ENCODE measurements at places on chromosomes 3 and 15.

- DNase-seq = no peak
These were observed 71.5 kb downstream of the CD200R1L start for GRCh38 chr3:112775011-112775742.

DNA sequence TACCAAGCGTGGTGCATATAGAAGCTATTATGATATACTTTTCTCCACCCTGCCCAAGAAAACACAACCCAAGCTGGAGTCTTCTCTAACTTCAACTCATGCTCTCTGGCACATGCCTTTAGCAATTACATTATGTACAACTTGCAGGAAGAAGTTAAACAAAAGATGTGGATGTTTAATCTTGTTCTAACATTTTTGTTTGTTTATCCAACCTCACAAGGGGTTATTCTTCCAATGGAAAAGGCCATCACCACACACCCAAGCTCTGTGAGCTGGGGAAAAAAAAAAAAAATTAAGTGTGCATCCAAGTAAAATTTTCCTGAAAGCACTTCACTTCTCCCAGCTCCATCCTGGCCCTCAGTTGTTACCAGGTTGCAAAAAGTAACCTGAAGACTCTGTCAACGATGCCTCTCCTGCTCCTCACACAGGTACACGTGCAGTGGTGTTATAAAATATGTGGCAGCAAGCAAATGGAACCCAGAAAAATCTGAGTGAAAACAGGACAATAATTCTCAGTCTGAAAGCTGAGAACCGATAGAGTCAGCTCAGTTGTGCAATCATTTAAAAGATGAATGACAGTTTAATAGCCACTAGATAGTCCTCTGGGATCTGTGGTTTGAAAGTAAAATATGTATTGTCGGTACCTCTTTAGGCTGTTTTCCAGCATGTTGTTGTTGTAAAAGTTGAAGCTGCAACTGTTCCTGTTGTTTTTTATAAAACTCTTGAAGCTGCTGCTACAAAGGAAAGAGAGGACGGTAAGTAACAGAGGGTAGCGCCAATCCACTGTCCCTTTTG is 531.4 kb downstream of the FOXP1 start:
- DNase-seq = no peak

DNA sequence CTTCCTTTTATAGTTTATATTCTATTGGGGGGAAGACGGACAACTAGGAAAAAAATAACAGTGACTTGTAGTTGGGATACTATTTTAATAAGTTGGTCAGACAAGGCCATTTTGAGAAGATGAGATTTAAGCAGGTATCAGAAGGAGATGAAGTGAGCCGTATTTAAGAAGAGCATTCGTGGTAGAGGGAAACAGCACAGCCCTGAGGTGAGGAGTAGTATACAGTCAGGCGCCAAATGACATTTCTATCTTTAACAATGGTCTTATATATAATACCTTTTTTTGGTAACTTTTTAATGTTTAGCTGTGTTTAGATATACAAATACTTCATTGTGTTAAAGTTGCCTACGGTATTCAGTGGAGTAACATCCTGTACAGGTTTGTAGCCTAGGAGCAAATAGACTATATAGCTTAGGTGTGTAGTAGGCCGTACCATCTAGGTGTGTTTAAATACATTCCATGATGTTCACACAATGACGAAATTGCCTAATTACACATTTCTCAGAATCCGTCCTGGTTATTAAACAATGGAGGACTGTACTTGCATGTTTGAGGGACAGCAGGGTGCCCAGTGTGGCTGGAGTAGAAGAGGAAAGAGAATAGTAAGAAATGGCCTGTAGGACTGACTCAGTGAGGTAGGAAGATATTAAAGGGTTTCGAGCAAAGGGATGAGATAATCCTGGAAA is 1.6 kb downstream of the NKTR start:
- DNase-seq = peak; percentile 55

DNA sequence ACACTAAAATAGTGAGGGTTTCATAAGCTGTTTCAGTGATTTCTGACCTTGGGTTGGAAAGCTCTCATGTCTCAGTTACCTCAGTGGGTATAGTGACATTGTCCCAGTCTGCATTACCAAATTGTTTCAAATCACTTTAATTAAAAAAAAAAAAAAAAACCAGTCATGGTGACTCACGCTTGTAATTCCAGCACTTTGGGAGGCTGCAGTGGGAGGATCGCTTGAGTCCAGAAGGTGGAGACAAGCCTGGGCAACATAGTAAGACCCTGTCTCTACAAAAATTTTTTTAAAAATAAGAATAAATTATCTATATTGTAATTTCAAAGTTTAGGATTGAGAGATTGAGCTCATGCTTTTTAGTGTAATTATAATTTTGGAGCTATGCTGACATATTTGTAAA is 78.0 kb downstream of the MBNL1 start:
- DNase-seq = no peak

DNA sequence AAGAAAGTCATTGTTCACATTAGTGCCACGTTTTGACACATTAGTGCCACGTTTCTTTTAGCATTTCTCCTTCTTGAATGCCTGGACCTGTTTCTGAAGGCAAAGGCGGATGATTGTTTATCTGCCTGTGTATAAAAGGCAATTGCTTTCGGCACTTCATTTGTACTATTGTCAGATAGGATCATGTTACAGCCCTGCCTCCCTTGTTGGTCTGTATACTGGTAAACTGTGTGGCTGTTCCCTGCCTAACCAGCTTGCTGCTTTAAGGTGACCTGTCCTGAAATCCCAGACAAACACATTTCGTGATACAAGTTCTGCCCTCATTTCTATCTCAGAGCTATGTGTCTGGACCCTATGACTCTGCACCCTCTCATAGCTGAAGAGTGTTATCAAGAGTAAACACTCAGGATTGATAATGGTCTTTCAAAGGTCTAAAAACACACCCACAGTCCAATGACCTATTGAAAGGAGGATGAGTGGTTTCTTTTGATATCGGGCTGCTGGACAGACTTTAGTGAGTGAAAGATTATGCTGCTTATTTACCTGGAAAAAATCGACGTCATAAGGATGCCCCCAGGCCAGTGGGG is 276.3 kb upstream of the MCTP2 start:
- peak; percentile 28 for DNase-seq

GRCh38 chr3:106013971-106014370 is 145.2 kb upstream of the CBLB start:
- no peak for DNase-seq

- DNase-seq = no peak
These were observed 314.7 kb downstream of the RORA start for GRCh38 chr15:60914360-60914759.

DNA sequence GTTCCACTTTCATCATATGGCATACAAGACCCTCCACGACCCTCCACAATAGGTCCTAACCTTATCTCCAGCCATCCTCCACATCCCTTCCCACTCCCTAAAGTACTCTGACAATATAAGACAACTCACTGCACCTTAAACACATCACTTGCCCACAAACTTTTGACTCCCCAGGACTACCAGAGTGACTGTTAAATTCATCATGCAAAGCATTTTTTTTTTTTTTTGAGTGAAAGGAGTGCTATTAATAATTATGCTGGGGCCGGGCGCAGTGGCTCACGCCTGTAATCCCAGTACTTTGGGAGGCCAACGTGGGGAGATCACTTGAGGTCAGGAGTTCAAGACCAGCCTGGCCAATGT is 55.8 kb downstream of the OSBPL10 start:
- DNase-seq = no peak

- peak; percentile 84 for DNase-seq
These were observed 61.4 kb downstream of the GOLIM4 start for GRCh38 chr3:168034152-168034928.

DNA sequence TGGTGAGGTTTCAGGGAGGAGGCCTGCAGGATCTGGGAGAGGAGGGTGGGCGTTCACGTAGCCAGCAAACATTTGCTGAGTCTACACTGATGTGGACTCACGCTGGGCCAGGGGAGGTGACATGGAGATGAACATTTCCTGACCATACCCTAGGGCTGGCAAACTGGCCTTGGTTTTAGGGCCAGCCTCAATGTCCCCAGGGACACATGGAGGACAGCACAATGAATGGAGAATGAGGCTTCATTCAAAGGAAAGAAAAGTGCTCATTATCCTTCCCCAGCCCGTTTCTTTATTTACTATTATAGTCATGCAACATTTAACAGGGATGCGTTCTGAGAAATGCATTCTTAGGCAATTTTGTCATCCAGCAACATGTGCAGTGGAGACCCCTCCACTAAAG is 26.8 kb downstream of the ACAN start:
- no peak for DNase-seq

DNA sequence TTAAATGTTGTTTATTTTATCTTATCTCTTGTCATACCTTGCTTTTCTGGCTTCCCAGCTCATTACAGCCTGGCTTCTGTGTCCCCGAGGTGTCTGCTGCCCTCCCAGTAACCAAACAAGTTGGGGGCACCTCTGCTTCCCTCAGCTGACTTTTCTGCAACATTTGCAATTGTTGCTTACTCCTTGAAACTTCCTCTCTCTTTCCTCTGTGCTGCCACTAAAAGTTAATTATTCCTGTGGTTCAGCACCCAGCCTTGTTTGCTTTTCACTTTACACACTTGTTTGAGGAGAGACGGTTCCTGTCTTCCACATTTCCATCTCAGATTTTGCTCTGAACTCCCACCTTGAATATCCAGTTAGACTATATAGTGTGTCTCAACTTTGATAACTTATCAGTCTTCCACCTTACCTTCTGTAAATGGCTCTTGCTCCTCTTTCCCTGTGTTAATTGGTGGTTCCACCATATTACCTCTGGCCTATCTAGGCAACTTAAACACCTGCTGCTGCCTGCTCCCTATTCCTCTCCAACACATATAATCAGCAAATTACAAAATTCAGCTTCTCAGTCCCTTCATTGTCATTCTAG is 21.6 kb downstream of the MCTP2 start:
- no peak for DNase-seq

- no peak for DNase-seq
These were observed 11.3 kb upstream of the P2RY12 start for GRCh38 chr3:151395806-151396205.

DNA sequence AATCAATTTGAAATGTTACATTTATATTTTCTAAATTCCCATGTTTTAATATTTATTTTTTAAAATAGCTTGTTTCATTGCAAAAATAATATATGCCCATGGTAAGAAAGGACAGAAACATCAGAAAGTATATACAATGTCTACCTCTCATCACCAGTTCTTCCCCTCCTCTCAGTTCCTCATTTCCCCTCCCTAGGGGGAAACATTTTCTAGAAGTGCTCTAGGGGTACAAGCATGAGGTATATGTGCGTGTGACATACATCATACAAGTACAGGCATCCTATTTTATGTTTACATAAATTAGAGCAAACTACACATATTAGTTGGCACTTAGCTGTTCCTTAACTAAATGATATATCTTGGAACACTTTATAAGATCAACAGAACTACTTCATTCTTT is 189.3 kb upstream of the VEPH1 start:
- DNase-seq = no peak

DNA sequence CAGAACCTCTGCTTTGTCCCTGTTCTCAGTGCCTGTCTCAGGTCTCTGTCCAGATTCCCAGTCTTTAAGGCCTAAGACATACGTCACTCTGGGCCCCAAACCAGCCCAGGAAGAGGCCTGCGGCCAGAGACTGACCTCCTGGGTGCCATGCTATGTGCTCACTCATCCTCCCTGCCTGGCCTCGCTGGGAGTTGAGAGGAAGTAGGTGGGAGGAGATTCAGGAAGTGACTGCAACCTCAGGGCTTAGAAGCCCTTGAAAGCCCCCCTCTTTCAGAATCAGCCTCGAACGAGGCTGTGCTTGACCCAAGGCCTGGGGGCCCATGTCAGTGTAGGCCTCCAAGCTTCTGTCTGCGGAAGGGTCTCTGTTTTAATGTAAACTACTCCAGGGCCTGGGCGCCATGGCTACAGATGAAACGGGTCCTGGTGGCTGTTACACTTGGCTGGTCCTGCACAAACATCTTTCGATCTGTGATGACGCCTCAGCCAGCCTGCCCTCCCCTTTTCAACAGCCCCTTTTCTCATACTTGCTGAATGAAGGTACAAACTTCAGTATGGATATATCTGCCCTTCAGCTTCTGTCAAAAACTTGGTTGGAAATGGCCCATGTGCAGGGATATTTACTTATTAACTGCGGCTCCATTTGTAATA is 11.7 kb downstream of the RASGRF1 start:
- DNase-seq = no peak

DNA sequence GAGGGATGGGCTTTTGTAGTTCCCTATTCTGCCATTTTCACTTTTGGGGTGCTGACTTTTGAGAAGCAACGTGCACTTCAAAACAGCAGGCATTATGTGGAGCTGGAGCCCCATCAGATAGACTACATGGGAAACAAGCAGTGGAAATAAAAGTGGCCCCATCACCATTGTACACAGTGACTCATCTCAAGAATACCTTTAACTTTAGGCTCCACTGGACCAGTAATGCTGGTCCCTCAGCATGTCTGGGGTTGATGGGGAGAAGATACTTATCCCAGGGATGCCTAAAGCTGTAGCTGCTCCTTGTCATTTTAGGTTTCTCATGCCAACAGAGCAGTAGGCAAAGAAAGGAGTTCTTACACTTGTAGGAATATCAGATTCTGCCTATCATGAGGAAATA is 45.0 kb downstream of the LSM3 start:
- no peak for DNase-seq

- no peak for DNase-seq
These were observed 864 bp upstream of the NEO1 start for GRCh38 chr15:73051391-73051806.

GRCh38 chr3:65443739-65444446 is 594.8 kb downstream of the MAGI1 start:
- no peak for DNase-seq

DNA sequence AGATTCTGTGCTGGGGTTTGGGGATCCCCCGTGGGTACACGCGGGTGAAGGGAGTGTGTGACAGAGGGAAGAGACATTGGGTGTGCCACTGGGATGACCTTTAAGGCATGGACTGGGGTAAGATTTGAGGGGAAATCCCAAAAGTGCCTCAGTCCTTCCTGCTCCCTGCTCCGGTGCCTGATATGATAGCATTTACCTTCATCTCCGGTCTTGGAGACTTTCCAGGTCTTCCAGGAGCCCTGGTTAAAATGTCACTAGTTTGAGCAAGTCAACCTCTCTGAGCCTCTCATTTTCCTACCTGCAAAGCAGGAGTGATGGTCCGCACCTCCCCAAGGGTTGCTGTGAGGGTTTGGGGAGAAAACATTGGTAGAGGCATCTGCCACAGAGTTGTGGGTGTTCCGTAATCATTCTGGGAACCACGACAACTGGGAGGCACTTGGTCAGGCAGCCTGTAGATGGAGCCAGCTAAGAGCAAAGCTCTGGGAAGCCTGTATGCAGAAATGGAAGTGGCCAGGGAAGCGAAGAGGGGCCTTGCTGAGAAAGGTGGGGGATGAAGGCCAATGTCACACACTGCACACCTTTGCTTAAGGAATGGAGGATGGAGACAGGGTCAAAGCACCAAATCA is 33.9 kb upstream of the KIF23 start:
- peak; percentile 28 for DNase-seq

DNA sequence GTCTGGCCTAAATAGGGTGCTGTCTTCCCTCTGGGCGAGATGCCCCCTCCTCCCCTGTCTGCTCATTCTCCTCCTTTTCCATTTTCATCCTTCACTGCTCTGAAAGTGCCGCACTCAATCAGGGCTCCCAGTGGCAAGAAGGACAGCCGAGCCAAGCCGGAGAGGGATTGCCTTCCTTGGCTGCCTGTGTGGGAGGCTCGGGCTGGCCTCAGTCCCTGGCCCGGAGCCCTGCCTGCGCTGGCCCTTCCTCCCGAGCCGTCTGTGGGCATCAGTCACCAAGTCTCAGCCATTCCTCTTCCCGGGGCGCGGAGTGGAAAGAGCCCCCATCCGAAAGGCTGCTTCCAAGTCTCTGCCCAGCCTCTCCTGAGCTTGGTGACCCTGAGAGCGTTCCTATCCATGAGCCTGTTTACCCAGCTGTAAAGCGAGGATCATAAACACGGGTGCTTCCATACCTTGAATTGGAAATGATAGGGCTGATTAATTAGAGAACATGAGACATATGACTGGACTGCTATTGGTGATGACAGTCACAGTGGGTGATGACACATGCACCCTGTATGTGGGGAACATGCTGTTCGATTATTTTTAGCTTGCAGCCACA is 59.1 kb upstream of the TLE3 start:
- no peak for DNase-seq

Measured in hematopoietic multipotent progenitor cell treated with erythropoietin and hydrocortisone succinate and interleukin-3 and kit ligand, for 4 days (in vitro differentiated cells).